T-helper 22 cell (primary cell): ENCODE measurements at places on chromosomes 4 and X.

DNA sequence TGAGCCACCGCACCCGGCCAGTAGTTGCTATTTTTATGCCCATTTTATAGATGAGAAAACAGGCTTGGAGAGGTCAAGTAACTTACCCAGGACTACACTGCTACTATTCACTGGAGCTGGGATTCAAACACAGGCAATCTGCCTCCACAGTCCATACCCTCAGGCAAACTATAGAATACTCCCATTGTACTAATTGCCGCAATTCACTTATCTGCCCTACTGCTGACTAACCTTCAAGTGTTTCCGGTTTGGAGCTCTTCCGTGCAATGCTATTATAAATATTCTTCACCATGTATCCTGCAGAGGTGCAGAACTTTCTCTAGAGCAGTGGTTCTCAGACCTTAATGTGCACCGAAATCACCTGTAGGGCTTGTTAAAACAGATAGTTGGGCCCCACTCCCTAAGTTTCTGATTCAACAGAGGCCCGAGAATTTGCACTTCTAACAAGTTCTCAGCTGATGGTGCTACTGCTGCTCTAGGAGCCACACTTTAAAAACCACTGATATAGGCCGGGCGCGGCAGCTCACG lies 1.9 kb upstream of the G3BP2 start:
- DNase-seq: no peak

- DNase-seq: no peak
Measured at GRCh38 chrX:70352496-70352895, 62.6 kb downstream of the KIF4A start.

GRCh38 chrX:85543866-85544265 lies 164.4 kb upstream of the POF1B start:
- DNase-seq: no peak

- no peak for DNase-seq
Measured at GRCh38 chr4:14254926-14255325, 627.4 kb upstream of the BOD1L1 start.

DNA sequence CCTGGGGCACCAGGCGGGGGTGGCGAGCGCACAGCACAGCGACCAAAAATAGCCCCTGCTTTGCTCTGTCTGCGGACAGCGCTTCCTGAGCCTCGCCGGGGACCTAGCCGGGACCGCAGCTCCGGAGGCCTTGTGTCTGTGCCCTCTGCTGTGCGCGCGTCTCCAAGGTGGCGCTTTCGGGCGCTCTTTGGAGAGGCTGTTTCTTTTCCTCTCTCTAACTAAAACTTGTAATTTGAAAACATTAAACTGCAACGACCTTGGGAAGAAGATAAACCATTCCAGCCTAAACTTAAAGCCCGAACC lies 3.4 kb downstream of the ARX start:
- no peak for DNase-seq

GRCh38 chr4:150827226-150827625 lies 187.9 kb downstream of the LRBA start:
- no peak for DNase-seq

DNA sequence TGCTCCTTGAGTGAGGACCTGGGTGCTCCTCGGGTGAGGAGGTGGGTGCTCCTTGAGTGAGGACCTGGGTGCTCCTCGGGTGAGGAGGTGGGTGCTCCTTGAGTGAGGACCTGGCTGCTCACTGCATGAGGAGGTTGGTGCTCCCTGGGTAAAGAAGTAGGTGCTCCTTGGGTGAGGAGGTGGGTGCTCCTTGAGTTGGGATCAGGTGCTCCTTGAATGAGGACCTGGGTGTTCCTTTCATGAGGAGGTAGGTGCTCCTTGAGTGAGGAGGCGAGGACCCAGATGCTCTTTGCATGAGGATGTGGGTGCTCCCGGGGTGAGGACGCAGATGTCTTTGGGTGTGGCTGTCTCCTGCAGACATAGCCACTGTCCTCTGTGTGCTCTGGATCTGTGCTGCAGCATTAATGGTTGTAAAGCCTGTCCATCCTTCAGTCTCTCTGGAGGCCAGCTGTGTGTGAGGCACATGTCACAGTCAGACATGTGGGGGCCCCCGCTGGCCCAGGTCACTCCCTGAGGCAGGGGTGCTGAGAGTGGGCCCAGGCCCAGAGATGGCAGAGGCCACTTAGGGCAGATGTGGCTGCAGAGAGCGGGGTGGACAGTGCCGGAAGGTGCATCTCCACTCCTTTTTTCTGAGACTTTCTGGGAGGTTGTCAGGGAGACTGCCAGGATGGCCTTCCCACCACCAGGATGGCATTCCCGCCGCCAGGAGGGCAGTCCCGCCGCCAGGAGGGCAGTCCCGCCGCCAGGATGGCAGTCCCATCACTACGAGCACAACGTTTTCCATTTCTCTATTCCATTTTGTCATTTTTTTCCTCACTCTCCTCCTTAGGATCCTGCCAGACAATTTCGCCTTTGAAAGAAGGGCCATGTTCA lies 101.8 kb downstream of the HMX1 start:
- no peak for DNase-seq

GRCh38 chr4:14334166-14334565 lies 668.1 kb upstream of the CPEB2 start:
- no peak for DNase-seq

- no peak for DNase-seq
Measured at GRCh38 chr4:166293556-166293955, 420.5 kb downstream of the TLL1 start.

- no peak for DNase-seq
Measured at GRCh38 chr4:86717651-86718050, 123.5 kb downstream of the PTPN13 start.

DNA sequence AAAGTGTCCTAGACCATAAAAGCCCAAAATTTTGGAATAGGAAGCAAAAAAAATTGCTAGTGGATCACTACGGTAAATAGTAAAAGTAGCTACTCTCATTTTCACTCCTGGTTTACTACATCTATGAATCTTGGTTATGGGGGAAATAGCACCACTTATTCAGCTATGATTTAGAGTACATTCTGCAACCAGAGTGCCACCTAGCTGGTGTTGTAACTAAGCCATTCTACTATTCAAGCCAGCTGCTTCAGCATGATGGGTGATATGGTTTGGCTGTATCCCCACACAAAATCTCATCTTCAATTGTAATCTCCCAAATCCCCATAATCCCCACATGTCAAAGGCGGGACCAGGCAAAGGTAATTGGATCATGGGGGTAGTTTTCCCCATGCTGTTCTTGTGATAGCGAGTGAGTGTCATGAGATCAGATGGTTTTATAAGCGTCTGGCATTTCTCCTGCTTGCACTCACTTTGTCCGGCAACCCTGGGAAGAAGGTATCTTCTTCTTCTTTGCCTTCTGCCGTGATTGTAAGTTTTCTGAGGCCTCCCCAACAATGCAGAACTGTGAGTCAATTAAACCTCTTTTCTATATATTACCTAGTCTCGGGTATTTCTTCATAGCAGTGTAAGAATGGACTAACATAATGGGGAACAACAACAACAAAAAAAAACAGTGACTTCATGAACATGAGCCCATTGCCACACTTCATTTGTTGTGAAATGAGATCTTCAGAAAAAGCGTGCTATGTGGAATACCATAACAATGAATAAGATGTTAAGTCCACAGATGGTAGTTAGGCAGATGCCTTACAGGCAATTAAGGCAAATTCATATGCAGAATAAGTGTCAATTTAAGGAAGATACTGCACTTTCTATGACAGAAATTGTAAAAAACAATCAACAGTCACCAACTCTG lies 280.1 kb downstream of the PABPC4L start:
- no peak for DNase-seq

- DNase-seq: no peak
Measured at GRCh38 chrX:44061968-44062614, 88.9 kb upstream of the NDP start.

GRCh38 chr4:183600189-183600685 lies 58.7 kb downstream of the RWDD4 start:
- DNase-seq: no peak

GRCh38 chr4:169640261-169640870 lies 20.0 kb downstream of the CLCN3 start:
- DNase-seq: no peak

GRCh38 chr4:67573193-67573592 lies 14.7 kb downstream of the STAP1 start:
- DNase-seq: no peak

DNA sequence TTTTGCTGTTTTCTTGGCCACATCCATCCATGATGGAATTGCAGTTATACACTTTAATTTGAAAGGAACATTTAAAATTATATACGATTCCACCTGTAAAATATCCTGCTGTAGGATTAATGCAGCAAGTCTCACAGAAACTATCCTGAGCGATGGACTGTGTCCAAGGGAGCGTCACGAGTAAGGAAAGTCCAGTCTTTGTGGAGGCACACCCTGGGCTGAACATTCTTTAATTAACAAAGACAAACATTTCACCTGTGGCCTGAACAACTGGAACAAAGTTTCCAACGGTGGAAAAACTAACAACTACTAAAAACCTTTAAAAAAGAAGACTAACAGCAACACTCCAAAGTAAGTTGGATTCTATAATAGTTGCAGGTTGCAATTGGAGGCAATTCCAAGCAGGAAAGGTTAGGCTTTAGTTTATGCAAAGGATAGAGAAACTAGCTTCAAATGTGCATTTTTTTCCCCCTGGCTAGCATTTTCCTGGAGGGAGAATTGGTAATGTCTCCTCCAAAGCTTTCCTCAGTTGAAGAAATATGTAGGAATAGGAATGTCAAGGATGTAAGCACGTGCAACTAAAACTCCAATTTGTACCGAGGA lies 11.0 kb downstream of the EREG start:
- DNase-seq: no peak

DNA sequence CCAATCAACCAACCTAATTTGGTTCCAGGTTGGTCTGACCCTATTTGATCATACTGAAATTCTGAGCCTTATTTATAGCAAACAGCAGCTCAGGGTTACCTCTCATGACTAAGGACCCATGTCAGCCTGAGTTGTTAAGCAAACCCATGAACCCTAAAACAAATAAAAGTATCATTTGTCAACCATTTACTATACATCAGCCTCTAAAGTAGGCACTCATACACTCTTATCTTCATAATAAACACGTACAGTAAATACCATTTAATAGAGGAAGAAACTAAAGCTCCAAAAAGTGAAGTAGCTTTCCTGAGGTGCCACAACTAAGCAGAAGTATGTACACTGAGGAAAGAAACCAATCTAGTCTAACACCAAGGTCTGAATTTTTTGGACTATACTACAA lies 25.2 kb downstream of the MANBA start:
- DNase-seq: no peak

DNA sequence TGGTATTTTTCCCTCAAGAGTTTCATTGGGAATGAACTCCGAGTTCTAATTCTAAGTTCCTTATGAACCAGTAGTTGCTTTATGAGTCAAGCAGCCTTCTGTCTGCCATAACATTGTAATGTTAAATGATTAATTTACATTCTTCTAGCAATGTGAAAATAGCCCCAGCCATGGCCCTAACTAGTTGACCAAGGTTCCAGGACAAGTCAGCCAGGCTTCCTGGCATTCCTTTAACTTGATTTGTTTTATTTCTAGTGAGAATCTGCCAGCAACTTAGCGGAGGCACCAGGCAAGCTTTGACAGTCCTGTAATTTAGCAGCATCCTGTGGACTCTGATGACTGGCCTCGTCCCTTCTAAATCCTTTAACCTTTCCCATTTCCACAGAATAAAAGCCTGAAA lies 69.0 kb downstream of the GLRA2 start:
- DNase-seq: no peak

- no peak for DNase-seq
Measured at GRCh38 chr4:118389721-118390120, 36.9 kb upstream of the PRSS12 start.

DNA sequence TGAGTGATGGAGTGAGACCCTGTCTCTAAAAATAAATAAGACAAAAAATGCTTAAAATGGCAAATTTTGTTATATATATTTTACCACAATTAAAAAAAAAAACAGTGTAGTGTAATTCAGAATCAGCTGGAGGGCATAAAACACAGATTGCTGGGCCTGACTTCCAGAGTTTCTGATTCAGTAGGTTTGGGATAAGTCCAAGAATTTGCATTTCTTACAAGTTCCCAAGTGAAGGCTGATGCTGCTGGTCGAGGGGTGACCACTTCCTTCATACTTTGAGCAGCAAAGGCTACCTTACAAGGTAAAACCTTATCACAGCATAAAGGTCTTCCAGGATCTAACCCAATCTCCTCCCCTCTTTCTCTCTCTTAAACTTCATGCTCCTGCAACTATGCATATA lies 40.7 kb downstream of the KLHL8 start:
- DNase-seq: no peak

DNA sequence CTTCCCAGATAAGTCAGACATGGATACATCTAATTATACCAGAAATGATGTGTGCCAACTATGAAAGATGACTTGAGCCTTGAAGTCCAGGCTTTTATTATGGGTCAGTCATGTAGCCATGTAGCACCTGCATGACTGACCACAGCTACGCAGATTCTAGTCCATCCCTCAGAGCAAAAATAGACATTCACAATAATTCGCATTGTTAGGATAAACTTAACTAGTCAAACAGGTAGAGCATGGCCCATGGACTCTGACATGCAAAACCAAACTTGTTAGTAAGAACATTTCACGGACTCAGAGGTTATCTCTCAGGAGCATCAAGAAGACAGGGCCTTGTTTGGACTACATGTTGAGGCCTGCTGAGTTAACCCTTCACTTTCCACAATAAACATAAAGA lies 132.6 kb downstream of the PWWP3B start:
- no peak for DNase-seq

- no peak for DNase-seq
Measured at GRCh38 chr4:145501051-145501660, 19.5 kb downstream of the SMAD1 start.

DNA sequence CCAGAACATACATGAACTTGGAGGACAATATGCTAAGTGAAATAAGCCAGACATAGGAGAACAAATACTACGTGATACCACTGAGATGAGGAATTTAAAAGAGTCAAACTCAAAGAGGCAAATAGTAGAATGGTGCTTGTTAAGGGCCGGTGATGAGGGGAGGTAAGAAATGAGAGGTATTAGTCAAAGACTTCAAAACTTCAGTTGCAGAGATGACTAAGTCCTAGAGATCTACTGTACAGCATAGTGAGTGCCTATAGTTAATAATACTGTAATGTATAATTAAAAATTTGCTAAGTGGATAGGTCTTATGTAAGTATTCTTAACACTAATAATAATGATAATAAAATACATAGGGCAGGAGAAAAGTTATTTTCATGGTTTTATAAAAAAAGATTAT lies 126.9 kb upstream of the VEGFC start:
- no peak for DNase-seq

DNA sequence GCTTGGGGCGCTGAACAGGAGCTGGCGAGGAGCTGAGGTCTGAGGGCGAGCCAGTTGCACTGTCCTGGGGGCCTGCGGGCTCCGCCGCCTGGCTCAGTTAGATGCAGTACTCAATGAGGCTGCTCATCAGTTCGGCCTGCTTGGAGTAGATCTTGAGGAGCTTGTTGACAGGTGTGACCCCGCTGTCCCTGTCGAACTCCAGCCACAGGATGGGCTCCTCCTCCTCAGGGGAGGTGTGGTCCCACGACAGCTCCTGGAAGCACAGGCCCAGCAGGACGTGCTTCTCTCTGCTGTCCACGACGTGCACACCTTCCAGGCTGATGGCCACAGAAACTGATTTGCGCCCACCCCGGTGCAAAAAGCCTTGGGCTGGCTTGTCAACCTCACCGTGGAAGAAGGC lies 16.5 kb upstream of the LAS1L start:
- DNase-seq: no peak
